ENCODE measurements at places on chromosomes 1 and 21.

DNA sequence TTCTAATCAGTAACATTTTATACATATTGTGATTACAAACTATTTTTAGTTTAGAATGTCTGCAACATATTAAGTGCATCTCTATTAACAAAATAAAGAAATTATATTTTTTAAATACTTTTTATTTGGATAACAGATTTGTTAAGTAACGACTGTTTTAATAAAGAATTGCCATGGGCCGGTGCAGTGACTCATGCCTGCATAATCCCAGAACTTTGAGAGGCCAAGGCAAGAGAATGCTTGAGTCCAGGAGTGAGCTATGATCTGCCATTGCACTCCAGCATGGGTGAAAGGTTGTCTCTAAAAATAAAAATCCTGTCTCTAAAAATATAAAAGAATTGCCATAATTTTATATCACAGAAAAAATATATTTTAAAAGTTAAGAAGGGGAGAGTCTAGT, 4.1 kb downstream of the LRRIQ3 start:
- DNase-seq = no peak

DNA sequence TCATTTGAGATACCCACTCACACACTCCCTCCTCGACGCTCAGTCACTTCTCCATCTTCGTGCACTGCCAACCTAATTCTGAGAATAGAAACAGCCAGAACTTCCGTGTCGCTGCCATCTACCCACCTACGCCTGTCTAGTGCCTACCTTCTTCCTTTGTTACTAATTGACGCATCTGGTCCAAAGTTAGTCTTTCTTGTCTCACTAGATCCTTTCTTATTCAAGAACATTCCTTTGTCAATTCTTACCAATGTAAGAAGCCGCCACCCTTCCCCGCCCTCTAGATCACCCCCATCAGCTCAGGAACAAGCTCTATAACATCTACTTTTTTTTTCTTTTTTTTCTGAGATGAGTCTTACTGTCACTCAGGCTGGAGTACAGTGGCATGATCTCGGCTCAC, 3.7 kb downstream of the PADI6 start:
- DNase-seq = no peak

DNA sequence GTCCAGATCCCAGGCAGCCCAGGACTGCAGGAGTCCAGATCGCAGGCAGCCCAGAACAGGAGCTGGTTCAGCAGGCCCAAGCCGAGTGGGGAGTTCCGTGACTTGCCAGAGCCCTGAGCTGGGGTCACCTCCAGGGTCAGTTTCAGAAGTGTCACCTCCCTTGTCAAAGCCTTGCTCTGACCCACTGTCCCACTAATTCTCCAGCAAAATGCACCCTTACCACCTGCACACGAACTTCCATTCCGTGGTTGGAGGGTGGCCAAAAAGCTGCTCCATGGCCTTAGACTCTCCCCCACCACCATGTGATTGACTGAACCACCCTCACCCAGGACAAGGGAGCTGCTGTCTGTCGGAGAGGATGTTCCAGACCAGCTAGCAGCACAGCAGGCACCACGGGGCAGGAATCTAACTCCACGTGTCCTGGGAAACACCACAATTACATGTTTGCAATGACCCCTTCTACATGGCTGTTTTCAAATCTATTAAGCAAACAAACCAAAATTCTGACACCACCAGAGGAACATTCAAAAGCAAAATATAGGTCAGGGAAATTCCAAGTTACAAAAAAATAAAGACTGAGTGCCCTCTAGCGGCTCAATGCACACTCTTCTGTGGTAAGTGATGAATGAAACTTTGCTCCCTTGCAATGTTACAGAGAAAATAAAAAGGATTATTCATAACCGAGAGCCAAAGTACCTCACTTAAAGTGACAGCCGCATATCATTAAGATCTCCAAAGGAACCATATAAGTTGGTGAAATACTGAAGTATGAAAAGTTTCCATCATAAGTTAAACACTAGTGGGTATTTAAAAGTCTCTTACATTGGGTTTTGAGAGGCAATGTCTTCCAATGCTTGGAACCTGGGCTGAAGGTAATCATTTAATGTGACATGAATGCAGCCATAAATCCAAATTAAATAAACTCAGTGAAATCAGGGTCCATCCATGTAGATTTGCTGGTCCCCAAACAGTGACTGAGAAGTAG, 76.3 kb downstream of the NPHP4 start:
- DNase-seq = peak; percentile 39

GRCh38 chr1:111275079-111275478, 15.6 kb upstream of the CHIA start:
- no peak for DNase-seq

- no peak for DNase-seq
Measured at GRCh38 chr1:226438007-226438406, 30.1 kb upstream of the PARP1 start.

DNA sequence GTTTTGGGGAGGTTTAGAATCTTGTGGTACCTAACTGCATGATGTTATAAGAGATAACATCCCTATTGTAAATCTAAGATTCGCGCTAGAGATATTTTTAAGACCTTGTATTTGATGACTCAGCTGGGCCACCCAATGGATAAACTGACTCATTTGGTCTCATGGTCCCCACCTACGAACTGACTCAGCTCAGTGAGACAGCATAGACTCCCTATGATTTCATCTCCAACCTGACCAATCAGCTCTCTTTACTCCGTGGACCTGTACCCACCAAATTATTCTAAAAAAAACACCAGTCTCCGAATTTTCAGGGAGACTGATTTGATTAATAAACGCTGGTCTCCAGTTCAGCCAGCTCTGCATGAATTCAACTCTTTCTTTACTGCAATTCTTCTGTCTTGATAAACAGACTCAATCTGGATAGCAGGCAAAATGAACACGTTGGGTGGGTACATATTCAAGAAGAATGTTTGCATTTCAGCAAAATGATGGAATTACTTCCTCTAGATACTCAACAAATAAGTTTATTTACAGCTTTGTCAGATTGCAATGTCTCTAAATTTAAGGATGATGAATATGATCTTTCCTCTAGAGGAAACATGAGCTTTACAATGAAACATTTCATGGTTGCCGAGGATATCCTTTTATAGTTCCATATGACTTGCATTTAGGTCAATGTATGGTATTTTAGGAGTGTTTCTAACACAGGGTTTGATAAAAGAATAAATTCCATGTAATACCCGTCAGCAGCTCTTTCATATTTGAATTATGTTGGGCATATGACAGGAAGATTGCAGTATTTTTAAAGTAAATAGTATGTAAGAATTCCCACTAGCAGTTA, 516.6 kb upstream of the RGS18 start:
- DNase-seq = no peak

GRCh38 chr1:190169311-190170067, 308.2 kb downstream of the BRINP3 start:
- no peak for DNase-seq

DNA sequence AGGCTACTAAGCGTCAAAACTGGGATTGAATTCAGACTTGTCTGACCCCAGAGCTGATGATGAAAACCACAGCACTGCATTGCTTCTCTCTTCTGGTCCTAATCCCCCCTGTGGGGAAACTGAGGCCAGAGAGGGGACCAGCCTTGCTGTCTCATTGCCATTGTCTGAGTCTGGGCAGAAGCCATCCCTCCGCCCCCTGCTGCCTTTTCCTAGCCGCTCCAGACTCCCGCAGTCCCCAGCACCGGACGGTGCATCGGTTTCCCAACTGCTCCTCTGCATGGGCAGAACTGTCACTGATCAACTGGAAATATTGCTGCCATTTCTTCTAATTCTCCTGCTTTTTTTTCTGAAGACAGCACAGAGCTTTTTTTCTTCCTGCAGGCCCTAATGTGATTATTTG, 157.4 kb downstream of the ACTL8 start:
- DNase-seq = no peak

DNA sequence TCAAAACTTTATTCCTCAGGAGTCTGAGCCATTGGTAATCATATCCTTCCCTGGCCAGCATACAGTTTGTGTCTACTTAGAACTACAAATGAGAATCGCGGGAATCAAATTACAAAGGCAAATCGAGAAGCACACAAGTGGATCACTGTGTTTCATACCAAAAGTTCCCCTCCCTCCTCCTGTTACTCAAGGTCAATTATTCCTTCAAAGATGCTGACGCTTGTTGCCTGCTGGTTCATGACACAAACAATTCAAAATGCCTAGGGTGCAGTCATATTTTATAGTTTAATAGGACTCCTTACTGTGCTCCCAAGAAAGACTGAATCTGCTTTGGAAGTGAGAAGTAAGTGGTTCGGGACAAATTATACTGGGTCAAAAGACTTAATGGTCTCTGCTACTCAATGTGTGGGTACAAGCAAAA, 93.0 kb upstream of the PBX1 start:
- DNase-seq = no peak

DNA sequence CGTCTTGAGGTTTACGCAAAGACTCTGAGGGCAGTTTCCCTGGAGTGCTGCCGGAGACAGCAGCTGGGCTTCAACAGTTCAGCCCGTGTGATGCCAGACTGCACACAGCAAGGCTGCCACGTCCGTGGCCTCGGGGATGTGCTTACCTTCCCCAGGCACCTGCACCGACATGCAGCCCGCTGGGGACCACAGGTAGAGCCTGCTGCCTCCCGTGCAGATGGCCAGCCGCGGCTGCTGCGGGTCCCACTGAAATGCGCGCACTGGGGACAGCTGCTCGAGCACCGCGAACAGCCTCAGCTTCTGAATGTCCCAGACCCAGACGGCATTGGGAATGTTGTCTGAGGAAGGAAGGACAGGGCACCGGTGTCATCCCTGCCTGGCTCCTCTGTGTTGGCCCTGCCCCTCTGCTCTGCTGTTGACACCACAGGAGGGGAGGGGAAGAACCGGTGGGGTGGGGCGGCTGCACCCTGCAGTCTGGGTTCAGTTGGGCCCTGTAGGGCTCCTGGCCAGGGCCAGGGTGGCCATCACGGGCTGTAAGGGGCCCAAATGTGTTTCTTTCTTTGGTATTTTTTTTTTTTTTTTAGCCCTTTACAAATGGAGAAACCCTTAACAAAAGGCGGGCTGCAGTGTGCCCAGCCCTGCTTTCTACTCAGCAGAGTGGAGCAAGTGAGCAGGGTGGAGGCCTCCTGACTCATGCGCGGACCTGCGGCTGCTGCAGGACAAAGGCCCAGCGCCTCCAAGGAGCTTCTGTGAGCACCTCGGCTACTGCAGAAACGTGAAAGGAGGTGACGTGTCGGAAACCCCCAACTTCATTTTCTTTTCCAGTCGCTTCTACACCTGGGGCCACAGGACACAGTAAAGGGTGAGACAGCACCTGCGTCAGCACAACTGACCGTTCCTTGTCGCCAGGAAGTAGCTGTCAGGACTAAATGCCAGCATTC, 6.8 kb downstream of the TPRG1L start:
- DNase-seq = no peak

GRCh38 chr1:86419277-86419903, 4.6 kb upstream of the CLCA2 start:
- peak; percentile 65 for DNase-seq

GRCh38 chr1:60041783-60042182, 31.8 kb downstream of the C1orf87 start:
- no peak for DNase-seq

GRCh38 chr1:12469493-12469892, 148.5 kb downstream of the DHRS3 start:
- DNase-seq = no peak

DNA sequence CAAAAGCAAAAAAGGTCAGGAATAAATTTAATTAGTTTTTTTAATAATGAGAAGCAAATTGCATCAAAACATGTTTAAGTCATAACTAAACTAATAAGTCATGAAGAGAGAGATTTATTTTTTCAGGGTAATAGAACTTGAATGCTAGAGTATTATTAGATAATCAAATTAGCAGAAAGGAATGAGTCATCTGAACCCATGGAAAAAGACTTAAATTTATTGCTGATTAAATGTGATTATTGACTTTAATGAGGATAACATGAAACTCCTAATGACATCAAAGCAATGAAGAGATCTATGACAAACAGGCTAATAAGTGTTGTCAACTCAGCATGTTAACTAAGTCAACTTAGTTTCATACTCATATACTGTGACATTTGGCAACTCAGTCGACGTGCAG, 264.2 kb downstream of the USP25 start:
- DNase-seq = no peak

- DNase-seq = no peak
Measured at GRCh38 chr1:209367061-209367772, 216.3 kb upstream of the CAMK1G start.

GRCh38 chr1:233393084-233393840, 65.7 kb downstream of the MAP3K21 start:
- no peak for DNase-seq

GRCh38 chr21:35226968-35227744, 178.1 kb upstream of the RUNX1 start:
- peak; percentile 98 for DNase-seq

DNA sequence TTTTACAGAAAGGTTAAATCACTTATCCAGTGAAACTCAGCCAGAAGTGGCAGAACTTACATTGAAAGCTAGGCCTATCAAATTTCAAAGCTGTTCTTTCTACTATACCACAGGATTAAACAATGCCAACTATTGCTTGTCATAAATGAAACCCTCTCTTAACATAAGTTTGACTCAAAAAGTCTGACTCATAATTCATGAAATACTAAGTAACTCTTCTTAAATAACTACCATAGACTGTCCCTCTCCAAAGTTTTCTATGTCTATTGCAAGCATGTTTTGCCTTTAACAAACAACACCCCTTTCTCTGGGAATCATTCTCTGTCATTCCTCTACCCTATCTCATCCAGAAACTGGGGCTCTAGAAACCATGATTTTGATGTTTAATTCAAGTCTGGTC, 109.5 kb upstream of the UBE2U start:
- no peak for DNase-seq

GRCh38 chr1:43611950-43612349, 38.0 kb upstream of the KDM4A start:
- DNase-seq = no peak

DNA sequence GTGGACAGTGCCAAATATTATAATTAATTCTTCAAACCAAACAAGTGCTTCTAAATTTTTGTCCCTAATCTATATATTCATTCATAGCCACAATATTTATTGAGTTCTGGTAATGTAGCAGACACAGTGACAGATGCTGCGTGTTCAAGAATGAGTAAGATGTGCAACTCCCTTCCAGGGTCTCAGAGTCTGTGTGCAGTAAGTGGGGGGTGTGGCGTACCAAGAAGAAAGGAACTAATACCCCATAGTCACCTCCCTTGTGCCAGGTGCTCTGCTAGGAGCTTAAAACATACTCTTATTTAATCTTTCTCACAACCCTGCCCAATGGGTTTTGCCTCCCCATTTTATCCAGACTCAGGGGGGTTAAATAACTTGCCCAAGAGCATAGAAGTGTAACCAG, 358.7 kb downstream of the BARHL2 start:
- no peak for DNase-seq

DNA sequence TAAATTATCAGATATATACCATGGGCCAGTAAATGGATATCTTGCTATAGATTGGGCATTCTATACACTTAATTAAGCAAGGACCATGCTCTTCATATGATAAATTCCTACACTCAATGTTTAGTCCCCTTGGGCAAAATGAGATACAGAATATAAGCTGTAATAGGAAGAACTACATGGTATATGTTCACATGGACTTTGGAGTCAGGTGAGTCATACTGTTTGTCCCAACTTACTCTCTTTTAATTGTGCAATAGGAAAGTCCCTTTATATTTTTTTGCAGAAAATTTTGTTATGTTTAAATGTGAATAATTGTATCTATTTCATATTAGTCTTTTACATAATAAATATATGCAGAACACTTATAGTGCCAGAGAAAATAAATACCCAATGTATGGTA, 820.2 kb upstream of the ADAMTS5 start:
- DNase-seq = no peak
